Fibroblast of villous mesenchyme (primary cell): ENCODE measurements at places on chromosomes 3 and 15. TPM values are rescaled to one million over a fixed set of nuclear protein-coding genes. Genes with fewer than 3 reads are reported as not detected.

- DNase-seq: peak; percentile 85
Measured at GRCh38 chr3:178551916-178552321, 15.7 kb downstream of the KCNMB2 start.

DNA sequence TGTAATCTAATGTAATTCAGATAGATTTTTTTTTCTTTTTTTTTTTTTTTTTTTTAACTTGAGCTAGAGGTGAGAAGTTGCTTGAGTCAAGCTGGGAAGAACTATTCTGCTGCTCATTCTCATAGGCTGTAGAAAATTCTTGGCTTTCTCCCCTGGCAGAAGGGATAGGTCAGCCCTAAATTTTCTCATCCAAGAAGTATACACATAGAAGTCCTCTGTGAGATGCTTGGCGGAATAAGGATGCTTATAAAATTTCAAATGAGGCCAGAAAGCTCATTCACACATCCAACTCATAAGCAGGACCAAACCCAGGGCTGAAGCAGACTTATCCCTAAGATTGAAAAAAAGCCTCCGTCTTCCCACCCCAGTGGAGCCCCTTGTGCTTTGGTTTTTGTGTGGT, 572.5 kb downstream of the SQOR start:
- DNase-seq: no peak

GRCh38 chr15:68223171-68223570, 6.4 kb downstream of the CLN6 start:
- DNase-seq: no peak

GRCh38 chr3:38957296-38957695, 94.4 kb downstream of the SCN11A start:
- DNase-seq: no peak

DNA sequence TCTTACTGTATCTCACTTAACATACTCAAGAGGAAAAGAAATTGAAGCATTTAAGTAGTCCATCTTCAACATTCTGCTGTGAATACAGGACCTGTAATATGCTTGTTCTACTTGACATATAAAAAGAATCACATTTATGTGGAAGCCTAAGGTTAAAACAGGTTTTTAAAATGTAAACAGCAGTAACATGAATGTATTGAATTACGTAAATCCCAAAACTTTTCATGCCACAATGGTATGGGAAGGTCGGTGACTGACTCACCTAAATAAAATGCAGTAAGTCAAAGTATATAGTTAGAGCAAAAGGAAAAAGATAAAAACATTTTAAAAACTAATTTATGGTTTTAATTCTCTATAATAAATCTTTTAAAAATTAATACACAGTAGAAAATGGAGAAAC, 115.7 kb upstream of the TJP1 start:
- peak; percentile 82 for DNase-seq

GRCh38 chr3:43768381-43768973, 77.7 kb downstream of the ABHD5 start:
- DNase-seq: peak; percentile 40

DNA sequence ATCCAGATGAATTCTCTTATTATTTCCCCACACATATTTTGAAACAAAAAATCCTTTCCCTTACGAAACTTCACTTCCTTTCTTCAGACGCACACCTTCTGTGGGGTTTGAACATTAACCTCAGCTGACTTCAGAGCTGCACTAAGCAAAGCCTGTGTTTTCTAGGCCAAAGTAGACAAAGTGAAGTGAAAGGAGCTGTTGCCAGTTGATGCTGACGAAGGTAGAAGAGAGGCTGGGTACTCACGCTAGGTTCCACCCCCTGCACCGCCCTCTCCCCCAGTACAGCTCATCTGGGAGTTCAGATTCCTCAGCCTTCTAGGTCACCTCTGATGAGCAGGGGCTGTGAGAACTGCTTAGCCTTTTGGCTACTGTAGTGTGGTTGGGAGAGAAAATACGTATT, 24.1 kb downstream of the DUT start:
- peak; percentile 72 for DNase-seq

GRCh38 chr3:124620600-124621063, 109.6 kb upstream of the UMPS start:
- peak; percentile 76 for DNase-seq

DNA sequence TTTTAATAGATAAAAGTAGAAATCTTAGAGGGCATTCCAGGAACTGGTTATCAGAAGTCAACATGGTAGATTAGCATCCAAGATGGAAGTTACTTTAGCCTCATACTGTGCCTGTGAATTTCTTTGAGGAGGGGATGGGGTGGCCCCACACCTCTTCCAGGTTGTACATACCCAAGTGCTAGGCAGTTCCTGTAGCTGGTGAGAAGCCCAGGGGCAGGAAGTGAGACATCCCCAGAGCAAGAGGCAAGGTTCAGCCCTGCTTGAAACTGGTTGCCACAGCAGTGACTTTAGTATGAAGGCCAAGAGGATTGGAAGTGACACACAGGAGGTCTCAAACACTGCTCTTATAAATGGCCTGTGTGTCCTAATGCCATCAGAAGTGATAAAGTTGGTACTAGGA, 11.9 kb downstream of the GTPBP8 start:
- no peak for DNase-seq

DNA sequence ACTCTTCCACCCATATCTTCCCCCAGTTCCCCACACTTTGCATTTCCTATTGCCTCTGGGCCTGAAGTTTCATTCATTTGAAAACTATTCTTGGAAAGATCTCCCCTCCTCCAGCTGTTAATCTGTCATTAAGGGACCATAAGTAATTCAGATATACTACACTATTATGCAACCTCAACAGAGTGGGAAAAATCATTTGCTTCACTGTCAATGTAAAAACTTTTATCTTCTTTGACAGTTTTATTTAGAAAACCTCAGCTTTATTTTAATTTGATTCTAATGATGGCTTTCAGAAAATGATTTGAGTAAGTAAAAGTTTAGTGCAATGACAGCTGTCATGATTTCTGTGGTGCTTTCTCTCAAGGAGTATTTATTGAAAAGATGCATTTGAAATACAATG, 435.3 kb upstream of the KCNMB2 start:
- DNase-seq: no peak

GRCh38 chr15:74174219-74174957, 878 bp downstream of the ISLR start:
- peak; percentile 82 for DNase-seq

GRCh38 chr3:102410616-102411015, 24.2 kb upstream of the ZPLD1 start:
- DNase-seq: no peak

DNA sequence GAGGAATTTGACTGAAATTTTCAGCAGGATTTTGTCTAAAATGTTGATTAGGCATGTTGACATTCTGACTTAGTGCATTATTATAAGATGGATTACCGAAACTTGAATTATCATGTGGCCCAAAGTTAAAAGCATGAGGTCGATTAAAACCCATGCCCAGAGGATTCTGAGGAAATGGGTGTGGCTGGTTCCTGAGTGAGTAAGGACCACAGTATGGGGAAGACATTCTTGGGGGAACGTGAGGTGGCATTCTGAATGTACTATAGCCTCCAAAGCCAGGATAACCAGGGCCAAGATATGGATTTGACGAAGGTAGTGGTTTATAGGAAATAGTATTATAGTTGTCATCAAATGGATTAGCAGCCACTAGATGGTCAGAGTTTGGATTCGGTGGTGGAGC, 38.7 kb upstream of the DNAAF4 start:
- DNase-seq: no peak

- peak; percentile 51 for DNase-seq
Measured at GRCh38 chr3:55873523-55874254, 386.6 kb upstream of the WNT5A start.

GRCh38 chr3:127805026-127805753, 17.1 kb downstream of the MGLL start:
- DNase-seq: no peak

- no peak for DNase-seq
Measured at GRCh38 chr3:127014536-127015281, 31.8 kb downstream of the PLXNA1 start.

DNA sequence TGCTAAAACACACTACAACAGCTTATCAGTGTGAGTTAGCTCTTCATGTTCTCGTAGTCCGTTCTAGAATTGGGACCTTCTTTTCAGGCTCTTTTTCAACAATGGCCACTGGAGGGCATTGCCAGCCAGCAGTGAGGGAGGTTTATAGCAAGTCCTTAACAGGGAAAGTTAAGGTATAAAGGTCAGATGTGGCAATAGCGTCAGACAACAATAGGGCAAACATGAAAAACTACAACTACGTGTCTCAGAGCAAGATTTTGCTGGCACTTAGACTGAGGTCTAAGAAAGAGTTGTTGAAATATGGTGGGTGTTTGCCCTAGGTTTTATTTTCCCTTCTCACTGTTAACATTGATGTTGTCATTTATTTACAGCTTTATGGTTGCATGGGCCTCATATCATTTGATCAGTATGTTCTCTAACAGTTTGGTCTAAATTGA, 161.4 kb downstream of the GMNC start:
- peak; percentile 53 for DNase-seq

- no peak for DNase-seq
Measured at GRCh38 chr3:54564374-54564925, 363.4 kb downstream of the LRTM1 start.

- DNase-seq: no peak
Measured at GRCh38 chr15:67136802-67137201, 71.4 kb downstream of the SMAD3 start.

- DNase-seq: peak; percentile 7
Measured at GRCh38 chr3:150703299-150703755, 393 bp downstream of the ERICH6 start.

- DNase-seq: no peak
Measured at GRCh38 chr3:123143669-123144411, 57.9 kb upstream of the SEC22A start.

DNA sequence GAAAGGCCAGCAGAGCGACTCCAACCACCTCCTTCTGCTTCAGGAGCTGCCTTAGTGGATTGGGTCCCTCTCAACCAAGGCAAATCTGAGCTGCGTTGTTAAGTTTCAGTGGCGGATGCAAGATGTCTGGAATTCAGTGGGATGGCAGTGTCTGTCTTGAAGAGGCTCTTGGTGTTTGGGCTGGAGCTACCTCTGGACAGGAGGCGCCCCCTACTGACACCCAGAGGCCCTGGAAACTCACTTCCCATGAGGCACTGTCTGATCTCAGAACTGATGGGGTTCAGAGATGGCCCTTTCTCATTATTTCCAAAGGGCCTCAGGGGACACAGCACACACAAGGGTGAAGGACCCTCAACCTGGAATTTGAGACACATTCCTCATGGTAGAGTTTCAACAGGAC, 6.0 kb upstream of the SLC28A1 start:
- peak; percentile 66 for DNase-seq

GRCh38 chr15:88657326-88658069, 18.7 kb downstream of the ISG20 start:
- peak; percentile 54 for DNase-seq

- DNase-seq: no peak
Measured at GRCh38 chr15:41914411-41914810, 20.6 kb upstream of the SPTBN5 start.

DNA sequence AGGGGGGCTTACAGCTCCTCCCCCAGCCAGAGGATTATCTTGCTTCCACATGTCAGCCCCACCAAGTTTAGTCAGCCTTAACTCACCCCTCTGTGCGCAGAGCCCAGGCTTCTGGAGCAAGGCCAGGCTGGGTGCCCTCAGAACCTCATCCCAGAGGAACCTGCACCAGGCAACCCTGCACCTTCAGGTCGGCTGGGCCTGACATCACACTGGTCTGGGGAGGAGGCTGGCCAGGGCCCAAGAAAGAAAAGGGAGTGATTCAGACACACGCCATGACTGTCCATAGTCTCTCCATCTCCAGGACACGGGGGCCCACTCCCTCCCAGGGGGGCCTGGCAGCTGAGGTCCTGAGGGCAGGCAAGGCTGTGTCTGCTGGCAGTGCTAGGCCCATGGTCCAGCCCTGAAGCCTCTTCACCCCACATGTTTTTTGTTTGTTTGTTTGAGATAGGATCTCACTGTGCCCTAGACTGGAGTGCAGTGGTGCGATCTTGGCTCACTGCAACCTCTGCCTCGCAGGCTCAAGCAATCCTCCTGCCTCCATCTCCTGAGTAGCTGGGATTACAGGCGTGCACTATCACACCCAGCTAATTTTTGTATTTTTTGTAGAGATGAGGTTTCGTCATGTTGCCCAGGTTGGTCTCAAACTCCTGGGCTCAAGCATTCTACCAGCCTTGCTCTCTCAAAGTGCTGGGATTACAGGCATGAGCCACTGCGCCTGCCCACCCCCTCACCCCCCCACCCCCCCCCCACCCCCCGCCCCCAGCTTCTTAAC, 11.1 kb downstream of the TNK2 start:
- DNase-seq: peak; percentile 49

- DNase-seq: no peak
Measured at GRCh38 chr3:22098021-22098420, 347.0 kb upstream of the ZNF385D start.

- peak; percentile 8 for DNase-seq
Measured at GRCh38 chr3:169034401-169034800, 629.1 kb downstream of the MECOM start.

GRCh38 chr15:66739287-66739686, 37.3 kb downstream of the SMAD6 start:
- DNase-seq: no peak

- no peak for DNase-seq
Measured at GRCh38 chr3:101884776-101885175, 35.5 kb downstream of the NFKBIZ start.

GRCh38 chr15:57376696-57377477, 582 bp downstream of the CGNL1 start:
- DNase-seq: no peak

- no peak for DNase-seq
Measured at GRCh38 chr3:40605960-40606359, 81.2 kb downstream of the ZNF621 start.

DNA sequence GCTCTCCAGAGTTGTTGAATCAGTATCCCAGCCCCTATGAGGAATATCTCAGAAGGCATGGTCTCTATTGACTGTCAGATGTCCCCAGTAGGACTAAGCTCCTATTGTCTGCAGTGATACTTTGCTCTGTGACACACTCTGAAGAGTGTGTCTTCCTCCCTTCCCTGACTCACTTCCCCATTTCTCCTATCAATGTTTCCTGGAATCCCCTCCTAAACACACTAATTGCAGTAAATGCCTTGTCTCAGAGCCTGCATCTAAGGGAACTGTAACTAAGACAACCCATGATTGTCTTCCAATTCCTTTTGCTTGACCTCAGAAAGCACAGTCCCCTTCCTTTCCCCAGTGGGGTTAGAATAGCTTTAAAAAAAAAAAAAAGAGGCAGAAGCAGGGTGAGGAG, 397.3 kb upstream of the PROK2 start:
- DNase-seq: no peak

RABL3 gene
- 16.1 and 18.1 TPM in 2 replicates for total RNA-seq

AGTR1 gene
- total RNA-seq: 0.43 and 1.6 TPM in 2 replicates

MNS1 gene
- 0.43 and 0.97 TPM in 2 replicates for total RNA-seq

LIPH gene
- total RNA-seq: under 0.01 TPM in 2 replicates

PP2D1 gene
- total RNA-seq: not detected in 2 replicates

RTP4 gene
- total RNA-seq: 2.6 and 3.9 TPM in 2 replicates

PARP15 gene
- total RNA-seq: under 0.01 TPM in 2 replicates

CTXND1 gene
- total RNA-seq: not detected in 2 replicates

THBS1 gene
- 7,420 and 8,241 TPM in 2 replicates for total RNA-seq

SCN11A gene
- total RNA-seq: under 0.01 TPM in 2 replicates

SPINK8 gene
- total RNA-seq: not detected in 2 replicates

CHST13 gene
- not detected in 2 replicates for total RNA-seq

RAD54L2 gene
- 26.3 and 26.7 TPM in 2 replicates for total RNA-seq

PLIN1 gene
- under 0.01 and 0.43 TPM in 2 replicates for total RNA-seq
